Tibial nerve (tissue), 4 donors: ENCODE measurements at places on chromosomes 5 and 9.

- DNase-seq = no peak
Measured at GRCh38 chr9:72751541-72751940, 201.3 kb downstream of the ALDH1A1 start.

DNA sequence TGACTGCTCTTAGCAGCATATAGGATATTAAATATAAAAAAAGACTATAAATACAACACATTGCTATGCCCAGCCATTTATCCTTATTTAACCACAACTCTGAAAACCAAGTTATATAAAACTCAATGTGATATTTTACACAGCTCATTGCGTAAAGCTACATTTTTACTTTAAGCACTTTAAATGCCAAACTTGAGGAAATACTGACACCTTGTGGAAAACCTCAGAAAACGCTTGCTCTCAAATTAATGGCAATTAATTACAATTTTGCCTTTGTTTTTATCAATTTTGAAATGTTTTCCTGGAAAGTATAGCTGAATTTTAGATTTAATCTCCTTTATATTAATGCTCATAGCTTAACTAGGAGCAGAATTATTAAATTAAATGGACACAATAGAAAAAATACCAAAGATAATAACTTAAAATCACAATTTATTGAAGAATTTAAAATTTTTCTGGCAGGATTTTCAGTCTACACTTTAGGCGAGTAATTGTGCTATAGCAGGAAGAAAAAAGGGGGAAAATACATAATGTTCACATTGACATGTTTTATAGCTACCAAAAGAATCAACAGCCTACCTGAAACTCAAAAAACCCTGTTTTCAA lies 25.2 kb upstream of the PLAC8L1 start:
- DNase-seq = no peak

DNA sequence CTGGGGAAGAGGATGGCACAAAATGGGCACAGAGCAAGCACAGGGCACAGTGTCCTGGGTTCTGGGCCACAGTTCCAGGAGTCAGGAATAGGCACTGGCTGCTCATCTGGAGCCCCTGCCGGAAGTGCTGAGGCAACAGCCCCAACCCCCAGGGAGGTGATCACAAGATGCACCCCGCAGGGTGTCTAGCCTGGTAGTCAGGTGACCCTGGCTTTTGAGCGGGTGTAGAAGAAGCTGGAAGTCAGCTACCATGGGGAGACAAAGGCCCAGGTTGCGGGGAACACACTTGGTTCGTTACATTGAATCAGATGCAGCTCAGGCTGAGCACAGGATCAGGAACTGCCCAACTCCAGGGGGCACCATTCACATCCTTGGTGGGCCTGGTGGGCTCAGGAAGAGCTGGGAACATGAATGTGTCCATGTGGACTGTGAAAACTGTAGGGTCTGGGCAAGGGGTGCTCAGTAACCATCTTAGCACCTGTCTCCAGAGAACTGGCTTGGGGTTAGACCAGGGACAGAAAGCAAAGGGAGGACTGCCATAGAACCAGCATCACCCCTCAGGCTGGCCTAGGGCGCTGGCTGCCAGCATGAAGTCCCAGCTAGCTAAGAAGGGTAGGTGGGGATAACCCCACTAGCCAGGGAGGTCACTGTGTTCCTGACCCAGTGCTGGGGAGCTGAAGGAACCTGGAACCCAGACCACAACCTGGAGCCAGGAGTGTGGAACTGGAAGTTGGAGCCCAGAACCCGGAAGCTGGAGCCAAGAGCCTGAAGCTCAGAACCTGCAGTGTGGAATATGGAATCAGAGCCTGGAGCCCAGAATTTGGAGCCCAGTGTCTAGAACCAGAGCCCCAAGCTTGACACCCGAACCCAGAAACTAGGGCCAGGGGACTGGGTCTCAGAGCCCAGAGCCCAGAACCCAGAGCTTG lies 6.1 kb upstream of the SLC34A1 start:
- DNase-seq = no peak

GRCh38 chr9:90815183-90815943 lies 13.7 kb downstream of the SYK start:
- peak; percentile 44 for DNase-seq

GRCh38 chr9:89144238-89144637 lies 34.4 kb downstream of the SHC3 start:
- no peak for DNase-seq

DNA sequence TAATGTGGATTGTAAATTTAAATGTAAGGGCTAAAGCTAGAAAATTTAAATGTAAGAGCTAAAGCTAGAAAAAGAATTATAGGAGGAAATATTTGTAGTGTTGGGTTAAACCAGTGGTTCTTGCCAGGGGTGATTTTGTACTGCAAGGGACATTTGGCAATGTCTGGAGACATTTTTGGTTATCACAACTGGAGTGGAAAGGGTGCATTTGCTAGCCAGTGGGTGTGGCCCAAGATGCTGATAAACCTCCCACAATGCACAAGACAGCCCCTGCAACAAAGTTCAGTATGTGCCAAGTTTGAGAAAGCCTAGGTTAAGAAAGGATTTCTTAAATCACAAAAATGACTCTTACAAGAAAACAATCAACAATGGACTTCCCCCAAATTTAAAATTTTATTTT lies 31.6 kb upstream of the ELL2 start:
- DNase-seq = no peak

DNA sequence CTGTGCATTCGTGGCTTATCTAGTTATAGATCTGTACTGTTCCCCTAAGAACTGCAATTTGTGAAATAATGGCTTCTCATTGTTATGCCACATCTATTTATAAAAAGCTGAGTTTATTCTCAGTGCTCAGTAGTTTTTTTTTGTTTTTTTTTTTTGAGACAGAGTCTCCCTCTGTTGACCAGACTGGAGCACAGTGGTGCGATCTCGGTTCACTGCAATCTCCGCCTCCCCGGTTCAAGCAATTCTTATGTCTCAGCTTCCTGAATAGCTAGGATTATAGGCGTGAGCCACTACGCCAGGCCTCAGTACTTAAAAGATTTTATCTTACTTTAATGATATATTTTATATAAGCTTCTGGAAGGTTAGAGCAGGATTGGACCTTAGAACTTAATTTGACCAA lies 19.0 kb downstream of the SEC61B start:
- DNase-seq = no peak

DNA sequence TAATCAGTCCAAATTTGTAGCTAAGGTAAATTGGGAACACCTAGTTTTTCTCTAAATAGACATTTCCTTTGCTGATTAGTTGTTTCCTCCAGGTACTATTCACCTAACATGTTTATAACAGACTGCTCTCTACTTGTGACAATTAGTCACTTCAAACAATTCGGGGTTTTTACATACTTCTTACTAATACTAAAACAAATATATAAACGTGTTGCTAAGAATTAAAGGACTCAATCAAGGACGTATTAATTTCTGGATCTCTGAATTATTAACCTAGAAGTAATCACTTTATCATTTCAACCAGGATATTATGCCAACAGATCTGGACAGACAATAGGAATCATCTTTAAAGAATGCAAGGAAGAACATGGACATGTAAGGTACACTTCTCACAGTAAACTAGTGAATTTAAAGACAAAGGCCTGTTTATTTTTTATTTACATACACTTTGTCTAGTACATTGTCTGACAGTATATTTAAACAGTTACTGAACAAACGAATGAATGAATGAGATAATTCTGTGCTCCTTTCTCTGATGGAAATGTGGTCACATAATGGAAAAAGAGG lies 22.3 kb downstream of the PJA2 start:
- no peak for DNase-seq
